ENCODE measurements at places on chromosomes 2 and 18.

- no peak for DNase-seq
Measured at GRCh38 chr2:201639205-201639604, 4.1 kb downstream of the TMEM237 start.

- no peak for DNase-seq
Measured at GRCh38 chr2:99810225-99810624, 320.4 kb upstream of the REV1 start.

GRCh38 chr2:61196671-61197070, 34.7 kb downstream of the C2orf74 start:
- DNase-seq, result no peak

DNA sequence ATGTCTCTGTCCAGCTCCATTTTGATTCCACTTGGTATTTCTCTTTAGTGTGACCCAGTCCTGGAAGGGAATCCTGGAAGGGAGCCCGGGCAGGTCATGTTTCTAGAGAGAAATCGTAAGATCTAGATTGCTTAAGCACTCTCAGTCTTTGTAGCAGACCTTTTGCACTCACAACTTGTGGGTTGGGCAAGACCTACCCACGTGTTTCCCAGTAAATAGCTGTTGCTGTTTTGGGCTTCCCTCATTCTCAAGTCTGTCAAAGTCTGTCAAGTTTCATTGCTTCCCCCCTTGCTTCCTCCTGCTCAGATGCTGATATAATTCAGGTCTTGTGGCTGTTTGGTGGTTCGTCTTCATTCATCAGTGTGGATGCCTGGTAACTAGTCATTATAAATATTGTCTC, 17.4 kb upstream of the NEMP2 start:
- DNase-seq, result no peak

DNA sequence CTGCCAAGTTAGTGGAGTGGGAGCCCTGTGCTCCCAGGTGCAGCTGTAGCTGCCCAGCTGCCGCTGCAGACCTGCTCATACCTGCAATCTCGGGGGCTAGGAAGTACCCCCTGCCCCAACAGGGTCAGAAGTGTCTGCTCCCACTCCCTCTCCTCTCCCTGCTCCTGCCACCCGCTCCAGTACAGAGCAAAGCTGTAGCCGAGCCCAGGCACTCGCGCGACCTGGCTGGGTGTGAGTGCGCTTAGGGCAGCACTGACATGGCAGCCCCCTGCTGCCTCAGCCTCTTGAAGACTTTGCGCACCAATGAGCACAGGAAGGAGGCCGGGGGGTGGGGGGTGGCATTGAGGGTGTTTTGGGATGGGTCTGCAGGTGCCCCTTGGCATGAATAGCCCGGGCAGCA, 1951.4 kb downstream of the SUCLG1 start:
- no peak for DNase-seq

DNA sequence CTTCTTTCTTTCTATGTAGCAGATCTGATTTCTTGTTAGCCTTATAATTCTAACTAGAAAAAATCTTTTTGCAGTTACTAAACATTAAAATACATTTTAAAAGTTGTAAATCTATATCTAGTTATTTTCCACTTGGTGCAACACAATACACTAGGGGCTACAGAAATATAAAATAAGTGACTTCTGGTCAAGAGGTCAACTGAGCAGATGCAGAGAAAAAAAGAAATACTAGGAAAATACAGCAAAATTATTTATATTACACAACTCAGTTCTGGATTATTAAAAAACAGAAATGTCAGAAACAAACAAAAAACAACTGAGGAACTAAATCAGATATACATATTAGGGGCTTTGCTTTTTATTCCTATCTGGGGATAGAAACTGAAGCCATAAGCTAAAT, 83.9 kb downstream of the L3MBTL4 start:
- no peak for DNase-seq

- DNase-seq, result no peak
Measured at GRCh38 chr2:225920621-225921220, 521.2 kb downstream of the NYAP2 start.

GRCh38 chr2:45178359-45178758, 169.1 kb upstream of the SIX2 start:
- no peak for DNase-seq

DNA sequence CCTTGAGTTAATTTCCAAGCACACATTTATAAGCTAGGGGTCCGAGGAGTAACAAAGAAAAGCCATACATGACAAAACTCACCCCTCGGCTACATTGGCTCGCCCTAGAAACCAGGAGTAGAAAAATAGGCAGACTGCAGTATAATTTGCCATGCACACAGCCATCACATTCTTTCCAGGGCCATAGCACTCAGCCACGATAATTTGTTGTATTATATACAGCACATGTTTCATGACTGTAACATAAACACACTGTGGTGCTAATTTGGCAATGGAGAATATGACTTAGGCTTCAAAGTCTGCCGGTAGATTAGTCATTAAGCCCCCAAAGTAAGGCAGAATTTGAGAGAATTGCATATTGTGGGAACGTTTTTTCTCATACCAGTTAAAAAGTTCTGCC, 254.9 kb downstream of the ZNF521 start:
- no peak for DNase-seq

GRCh38 chr2:231541645-231542044, 11.4 kb upstream of the NMUR1 start:
- no peak for DNase-seq

DNA sequence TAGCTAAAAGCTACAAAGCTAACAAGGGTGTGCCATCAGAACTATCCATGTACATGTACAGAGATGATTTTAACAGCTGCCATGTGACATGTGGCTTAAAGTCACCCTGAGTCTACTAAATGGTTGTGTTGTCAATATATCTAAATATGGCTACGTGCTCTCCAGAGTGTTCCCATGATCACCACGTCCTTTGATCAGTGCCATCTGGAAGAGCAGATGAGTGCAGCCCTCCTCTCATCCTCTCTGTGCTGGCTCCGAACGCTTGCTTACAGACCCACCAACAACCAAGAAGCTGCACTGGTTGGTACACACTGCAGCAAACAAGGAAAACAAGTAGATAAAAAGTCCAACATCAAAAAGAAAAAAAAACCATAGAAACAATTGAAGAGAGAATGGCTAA, 88.6 kb upstream of the NARS1 start:
- no peak for DNase-seq

DNA sequence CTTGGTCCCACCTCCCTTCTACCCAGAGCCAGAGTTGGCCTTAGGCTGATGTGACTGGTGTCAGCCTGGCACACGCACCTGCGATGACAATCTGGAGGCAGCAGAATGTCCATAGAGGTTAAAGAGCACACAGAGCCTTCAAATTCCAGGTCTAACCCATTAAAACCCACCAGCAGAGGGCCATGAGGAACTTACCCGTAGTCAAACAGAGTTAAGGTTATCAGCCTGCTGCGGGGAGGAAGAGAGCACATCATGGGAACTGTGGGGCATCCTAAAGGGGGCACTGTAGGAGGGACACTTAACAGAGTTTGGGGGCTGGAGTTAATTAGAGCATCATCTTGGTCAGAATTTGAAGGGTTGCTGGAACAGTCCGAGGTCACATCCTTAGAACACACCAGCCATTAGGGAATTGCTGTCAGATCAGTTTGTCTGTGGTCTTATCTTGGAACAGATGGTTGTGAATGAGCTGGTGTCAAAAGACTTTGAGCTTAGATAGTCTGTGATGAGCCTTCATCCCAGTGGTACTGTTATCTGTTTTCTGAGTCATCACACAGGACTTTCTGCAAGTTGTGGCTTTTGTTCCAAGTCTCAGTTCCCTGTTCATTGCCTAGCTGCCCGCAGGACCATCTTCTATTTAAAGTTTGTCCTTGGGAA, 248.6 kb downstream of the LOXHD1 start:
- DNase-seq, result no peak

- no peak for DNase-seq
Measured at GRCh38 chr2:69916106-69916505, 1.2 kb downstream of the MXD1 start.

DNA sequence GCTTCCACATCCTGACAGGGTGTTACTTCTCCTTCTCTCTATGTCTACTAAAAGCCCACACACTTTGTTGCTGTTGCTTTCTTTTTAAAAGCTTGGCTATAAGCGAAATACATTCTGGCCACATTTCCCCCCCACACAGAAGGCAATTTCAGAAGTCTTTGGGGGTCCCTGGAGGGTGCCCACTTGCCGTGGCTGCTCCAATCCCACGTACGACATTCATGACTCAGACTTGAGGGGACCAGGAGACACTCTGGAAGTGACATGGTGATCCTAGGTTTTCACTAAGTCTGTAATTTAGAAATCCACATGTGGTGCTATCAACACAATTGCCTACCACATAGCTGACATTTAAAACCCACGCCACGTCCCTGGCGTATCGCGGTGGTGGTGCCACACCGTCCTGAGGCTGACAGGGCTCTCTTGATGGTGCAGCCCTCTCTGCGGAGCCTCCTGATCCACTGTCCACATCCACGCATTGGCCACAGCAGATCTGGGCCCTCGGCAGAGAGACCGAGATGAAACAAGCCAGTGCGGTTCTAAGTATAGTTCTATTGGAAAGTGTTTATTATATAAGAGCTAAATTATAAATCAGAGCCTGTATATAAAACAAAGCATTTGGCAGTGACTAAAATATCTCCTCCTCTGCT, 42.4 kb downstream of the CYP27C1 start:
- no peak for DNase-seq

DNA sequence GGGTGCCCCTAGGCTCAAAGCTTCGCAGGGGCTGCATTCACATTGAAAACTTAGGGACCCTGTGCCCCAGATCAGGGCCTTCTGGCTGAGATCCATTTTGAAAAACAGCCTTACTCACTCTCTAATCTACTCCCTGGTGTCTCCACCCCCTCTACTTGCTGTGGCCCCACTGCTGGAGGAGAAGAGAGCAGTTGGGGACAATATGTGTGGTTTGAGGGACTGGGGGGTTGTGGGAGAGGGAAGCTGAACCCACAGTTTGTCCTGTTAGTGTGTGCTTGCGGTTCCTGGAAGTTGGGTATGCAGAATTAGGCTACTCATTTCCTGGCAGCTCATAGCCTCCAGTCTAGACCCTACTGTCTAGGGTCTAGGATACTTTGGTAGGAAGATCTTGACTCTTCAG, 211.4 kb downstream of the PRKCE start:
- DNase-seq, result no peak

DNA sequence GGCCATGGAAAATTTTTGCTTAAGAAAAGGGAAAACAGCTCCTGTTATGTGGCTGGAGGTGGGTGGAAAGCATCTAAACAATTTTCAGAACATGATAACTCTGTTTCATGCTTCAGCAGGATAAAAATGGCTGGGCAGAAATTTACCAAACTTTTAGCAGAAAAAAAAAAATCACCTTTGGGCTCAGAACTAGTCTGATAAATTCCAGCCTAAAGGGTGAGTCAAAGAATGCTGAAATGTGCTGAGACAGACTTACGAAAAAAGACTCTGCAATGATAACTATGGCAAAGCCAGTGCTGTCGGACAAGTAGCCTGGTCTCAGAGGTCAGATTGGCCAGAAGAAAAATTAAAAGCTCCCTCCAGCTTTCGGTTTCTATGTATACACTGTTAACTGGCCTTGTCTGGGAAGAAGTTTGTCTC, 123.6 kb downstream of the LRATD1 start:
- no peak for DNase-seq

GRCh38 chr2:200756618-200757321, 54.9 kb upstream of the BZW1 start:
- no peak for DNase-seq

- no peak for DNase-seq
Measured at GRCh38 chr2:222915092-222915957, 54.5 kb downstream of the ACSL3 start.

DNA sequence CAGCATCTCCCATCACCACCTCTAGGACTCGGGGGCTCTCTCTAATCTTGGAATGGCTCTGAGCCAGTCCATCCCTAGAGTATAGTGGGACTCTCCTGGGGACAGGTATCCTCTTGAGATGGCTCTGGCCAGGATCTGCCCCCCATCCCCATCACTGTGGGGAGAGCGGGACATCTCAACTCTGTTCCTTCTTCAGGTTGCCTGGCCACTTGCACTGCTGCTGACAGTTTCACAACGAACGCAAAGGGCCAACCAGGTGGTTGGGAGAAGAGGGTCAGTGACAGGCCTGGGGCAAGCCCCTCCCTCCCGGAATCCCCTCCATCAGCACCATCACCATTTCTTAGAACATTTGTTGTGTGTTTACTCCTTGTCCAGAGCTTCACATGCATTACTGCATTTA, 62.6 kb downstream of the CIB4 start:
- DNase-seq, result no peak

DNA sequence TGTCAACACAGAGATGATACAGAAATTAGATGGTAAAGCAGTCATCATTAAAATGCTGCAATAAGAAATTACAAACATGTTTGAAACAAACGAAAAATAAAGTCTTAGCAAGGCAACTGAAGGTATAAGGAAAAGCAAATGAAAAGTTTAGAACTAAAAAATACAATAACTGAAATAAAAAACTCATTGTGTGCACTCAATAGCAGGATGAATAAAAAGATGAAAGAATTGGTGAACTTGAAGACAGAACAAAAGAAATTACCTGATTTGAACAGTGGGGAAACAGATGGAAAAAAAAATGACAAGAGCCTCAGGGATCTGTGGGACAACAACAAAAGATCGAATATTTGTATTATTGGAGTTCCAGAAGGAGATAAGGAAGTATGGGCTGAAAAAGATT, 46.5 kb downstream of the TSN start:
- DNase-seq, result no peak

DNA sequence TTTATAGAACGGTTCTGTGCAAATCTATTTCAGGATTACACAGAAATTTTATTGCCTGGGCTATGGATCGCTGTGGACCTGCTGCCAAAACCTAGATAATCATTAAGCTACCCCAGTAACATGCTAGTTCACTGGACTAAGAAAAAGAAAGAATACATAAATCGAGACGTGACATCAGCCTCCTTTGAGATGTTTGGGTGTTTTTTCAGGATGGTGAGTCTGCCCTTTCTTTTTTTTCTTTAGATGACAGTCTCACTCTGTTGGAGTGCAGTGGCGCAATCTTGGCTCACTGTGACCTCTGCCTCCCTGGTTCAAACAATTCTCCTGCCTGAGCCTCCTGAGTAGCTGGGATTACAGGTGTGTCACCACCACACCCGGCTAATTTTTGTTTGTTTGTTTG, 52.0 kb downstream of the FHOD3 start:
- DNase-seq, result no peak

DNA sequence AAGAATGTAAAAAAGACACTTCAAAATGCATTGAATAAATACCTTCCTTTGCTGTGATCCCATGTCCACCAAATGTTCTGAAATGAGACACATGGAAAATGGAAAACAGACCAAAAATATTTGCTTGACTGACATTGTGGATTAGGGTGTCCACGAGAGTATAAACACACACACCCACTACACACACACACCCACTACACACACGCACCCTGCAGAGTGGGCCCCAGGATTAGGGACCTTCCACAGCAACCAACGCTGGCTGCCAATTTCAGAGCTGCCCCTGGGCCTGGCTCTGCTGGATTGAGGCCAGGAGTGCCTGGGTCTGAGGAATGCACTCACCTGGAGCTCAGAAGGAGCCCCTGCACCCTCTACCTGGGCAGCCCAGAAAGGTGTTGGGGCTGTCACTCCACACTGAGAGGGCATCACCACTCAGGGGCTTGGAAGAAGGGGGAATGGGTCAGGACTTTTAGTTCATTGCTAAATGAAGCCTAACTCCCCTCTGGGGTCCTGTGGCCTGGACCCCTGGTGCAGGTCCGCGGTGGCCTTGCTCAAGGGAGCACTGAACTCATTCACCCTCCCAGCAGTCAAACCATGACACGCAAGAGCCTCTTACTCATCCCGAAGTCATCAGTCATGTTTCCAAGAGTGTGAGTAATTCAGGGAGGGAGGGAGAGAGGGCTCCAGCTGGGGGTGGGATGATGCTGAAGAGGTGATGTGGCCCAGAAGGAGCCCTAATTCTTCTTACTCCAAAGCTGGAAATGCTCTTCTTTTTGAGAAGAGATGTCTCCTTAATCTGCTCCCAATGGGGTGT, 50.2 kb upstream of the PLB1 start:
- no peak for DNase-seq

GRCh38 chr18:6271585-6271984, 143.1 kb downstream of the L3MBTL4 start:
- no peak for DNase-seq
